ENCODE measurements at places on chromosomes 5 and 9. TPM values are rescaled to one million over a fixed set of nuclear protein-coding genes. Genes with fewer than 3 reads are reported as not detected.

The LRRC19 gene
- total RNA-seq: not detected

The MRNIP gene
- 27.8 TPM for total RNA-seq

The ADAMTS16 gene
- not detected for total RNA-seq

The CCL27 gene
- total RNA-seq: 0.52 TPM

The PHF24 gene
- total RNA-seq: 0.57 TPM

The NRARP gene
- 12.9 TPM for total RNA-seq

The FAM169A gene
- total RNA-seq: 2.6 TPM

The DMGDH gene
- total RNA-seq: not detected

The CDC20B gene
- total RNA-seq: not detected

The ZBTB6 gene
- 11.6 TPM for total RNA-seq

The MYMK gene
- total RNA-seq: not detected

The HAUS6 gene
- 32.2 TPM for total RNA-seq

The SPATA31D4 gene
- total RNA-seq: not detected

The OR13C4 gene
- not detected for total RNA-seq

The PDCD1LG2 gene
- 1.5 TPM for total RNA-seq

DNA sequence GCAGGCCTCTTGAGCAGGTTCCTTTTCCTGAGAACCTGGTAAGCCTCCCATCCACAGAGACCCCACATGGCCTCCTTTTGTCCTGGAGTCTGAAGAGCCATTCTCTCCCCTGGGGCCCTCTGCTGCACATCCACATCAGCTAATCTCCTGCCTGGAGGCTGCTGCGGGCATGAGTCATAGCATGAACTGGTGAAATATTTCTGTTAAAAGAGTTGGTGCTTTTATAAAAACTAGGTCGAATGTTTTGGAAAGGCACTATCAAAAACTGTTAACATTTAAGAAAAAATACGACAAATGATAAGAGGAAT, 399.4 kb downstream of the CTNND2 start:
- no peak for DNase-seq
- no peak overlapping the region for H3K4me3 ChIP-seq
- no peaks in the 10 kb centered on the region for H3K36me3 ChIP-seq
- no peak overlapping the region for H3K27ac ChIP-seq

GRCh38 chr5:144549580-144549979, 378.9 kb downstream of the KCTD16 start:
- DNase-seq: no peak
- no peaks in the 10 kb centered on the region for H3K4me1 ChIP-seq
- no peaks in the 10 kb centered on the region for H3K27me3 ChIP-seq
- no peaks in the 10 kb centered on the region for H3K36me3 ChIP-seq
- no peak overlapping the region for H3K4me3 ChIP-seq

DNA sequence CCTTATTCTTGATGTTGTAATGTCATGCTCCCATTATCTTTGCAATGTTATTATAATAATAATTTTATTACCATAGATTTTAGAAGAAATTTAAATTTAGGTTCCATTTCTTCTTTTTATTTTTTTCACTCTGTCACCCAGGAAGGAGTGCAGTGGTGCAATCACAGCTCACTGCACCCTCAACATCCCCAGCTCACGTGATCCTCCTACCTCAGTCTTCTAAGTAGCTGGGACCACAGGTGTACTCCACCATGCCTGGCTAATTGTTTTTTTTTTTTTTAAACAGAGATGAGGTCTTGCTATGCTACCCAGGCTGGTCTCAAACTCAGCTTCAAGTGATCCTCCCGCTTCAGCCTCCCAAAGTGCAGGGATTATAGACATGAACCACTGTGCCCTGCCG, 11.9 kb downstream of the ZFR start:
- H3K4me3 ChIP-seq: no peak overlapping the region
- no peak for DNase-seq
- no peaks in the 10 kb centered on the region for H3K27me3 ChIP-seq
- H3K36me3 ChIP-seq: peaks cover 38% of the 10 kb centered on the region
- H3K27ac ChIP-seq: no peak overlapping the region
- H3K4me1 ChIP-seq: peaks cover 19% of the 10 kb centered on the region

- no peak overlapping the region for H3K27ac ChIP-seq
- no peak for DNase-seq
- H3K36me3 ChIP-seq: peaks cover 21% of the 10 kb centered on the region
- peaks cover 11% of the 10 kb centered on the region for H3K27me3 ChIP-seq
These were observed 2.6 kb upstream of the SMC5 start for GRCh38 chr9:70256123-70256551.

DNA sequence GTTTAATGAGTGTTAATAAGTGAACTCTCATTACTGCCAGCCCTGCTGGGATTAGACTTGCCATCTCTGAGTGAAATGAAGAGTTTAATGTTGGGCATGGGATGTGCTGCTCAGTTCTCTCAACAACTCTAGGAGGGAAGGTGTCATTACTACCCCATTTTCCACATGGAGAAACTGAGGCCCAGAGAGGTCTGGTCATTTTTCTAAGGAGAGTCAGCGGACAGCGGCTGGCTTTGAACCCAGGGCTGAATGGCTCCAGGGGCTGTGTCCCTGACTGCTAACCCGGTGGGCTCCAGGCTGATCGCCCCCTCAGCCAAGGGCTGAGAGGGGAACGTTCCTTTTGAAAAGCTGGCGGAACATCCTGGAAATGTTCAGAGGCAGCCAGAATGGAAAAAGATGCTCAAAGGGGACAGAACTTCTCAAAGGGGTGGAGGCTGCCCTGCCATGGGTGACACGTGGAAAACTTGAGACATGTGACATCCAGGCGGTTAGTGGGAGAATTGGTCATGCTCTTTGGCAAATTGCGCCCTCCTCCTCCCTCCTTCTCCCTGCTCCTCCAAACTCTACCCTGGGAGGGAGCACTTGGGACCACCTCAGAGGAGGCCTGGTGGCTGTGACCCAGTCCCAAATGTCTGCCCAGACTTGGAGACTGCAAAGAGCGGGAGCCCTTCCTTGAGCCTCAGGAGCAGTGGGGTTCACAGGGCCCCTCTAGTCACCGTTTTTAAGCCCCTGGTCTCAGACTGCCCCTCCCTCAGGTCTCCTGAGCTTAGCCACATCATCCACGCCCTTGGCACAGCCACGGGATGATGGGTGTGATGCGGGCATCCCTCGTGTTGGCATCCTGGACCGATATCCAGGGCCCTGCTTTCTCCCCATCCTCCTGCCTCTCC, 28.7 kb downstream of the DNM1 start:
- no peak overlapping the region for H3K27ac ChIP-seq
- no peaks in the 10 kb centered on the region for H3K27me3 ChIP-seq

DNA sequence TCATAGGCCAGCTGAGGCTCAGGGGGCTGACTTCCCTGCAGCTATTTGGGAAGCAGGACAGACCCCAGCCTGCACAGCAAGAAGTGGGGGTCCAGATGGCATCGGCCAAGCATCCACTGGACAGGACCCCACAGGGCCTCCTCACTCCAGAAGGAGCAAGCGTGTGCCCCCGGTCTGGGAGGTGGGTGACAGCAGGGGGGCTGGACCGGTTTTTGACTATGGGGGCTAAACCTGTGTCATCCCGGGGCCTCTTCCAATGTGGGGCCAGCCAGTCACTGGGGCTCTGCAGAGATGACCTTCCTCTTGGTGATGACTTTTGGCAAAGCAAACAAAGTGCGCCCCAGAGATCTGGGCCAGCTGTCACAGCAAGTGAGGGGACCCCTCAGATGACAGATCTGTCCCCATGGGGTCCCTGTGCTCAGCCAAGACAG, 163.9 kb downstream of the OLFM1 start:
- H3K27me3 ChIP-seq: no peaks in the 10 kb centered on the region
- H3K4me3 ChIP-seq: no peak overlapping the region
- H3K36me3 ChIP-seq: no peaks in the 10 kb centered on the region
- DNase-seq: no peak

DNA sequence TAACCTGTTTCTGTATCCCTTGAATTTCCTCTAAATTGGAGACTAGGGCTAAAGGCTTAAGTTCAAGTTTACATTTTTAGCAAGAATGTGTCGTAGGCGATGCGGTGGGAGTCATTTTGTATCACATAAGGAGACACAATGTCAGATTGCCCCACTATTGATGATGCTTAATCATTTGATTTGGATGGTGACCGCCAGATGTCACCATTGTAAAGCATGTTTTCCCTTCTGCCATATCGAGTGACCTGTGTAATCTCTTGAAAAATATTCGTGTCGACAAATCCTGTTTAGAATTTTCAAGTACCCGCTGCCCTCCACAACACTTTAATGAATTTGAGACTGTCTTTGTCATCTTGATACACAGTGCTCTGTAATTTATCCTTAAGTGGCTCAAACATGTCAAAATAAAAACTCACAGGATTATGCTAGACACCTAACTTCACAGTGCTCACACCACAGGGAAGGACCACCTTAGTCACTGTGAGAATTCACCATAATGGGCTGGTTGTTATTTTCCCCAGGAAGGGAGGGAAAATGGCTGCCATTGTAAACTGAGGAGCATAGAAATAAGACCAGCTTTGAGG, 34.5 kb upstream of the SLC46A2 start:
- no peaks in the 10 kb centered on the region for H3K36me3 ChIP-seq
- peaks cover 3% of the 10 kb centered on the region for H3K4me1 ChIP-seq

DNA sequence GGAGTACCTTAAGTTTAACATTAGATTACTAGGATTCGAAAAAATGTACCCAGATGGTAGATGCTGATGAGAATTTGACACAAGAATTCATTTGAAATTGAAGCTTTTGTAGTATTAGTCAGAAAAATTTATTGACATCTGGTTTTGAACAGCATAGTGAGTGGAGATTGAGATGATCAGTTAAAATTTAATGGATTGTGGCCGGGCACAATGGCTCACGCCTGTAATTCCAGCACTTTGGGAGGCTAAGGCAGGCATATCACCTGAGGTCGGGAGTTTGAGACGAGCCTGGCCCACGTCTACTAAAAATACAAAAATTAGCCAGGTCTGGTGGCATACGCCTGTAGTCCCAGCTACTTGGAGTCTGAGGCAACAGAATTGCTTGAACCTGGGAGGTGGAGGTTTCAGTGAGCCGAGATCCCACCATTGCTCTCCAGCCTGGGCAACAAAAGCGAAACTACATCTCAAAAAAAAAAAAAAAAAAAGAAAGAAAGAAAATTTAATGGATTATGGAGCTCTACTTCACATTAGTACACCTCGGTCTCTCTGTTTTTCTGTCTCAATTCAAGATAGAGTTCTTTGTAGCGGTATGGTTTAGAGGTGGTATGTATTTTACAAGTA, 21.0 kb downstream of the NDFIP1 start:
- peak overlapping the region; percentile 54 for H3K27ac ChIP-seq
- DNase-seq: no peak
- H3K36me3 ChIP-seq: peaks cover 30% of the 10 kb centered on the region
- H3K4me3 ChIP-seq: no peak overlapping the region
- H3K27me3 ChIP-seq: no peaks in the 10 kb centered on the region

- peaks cover 77% of the 10 kb centered on the region for H3K27me3 ChIP-seq
- DNase-seq: peak; percentile 86
- H3K4me1 ChIP-seq: peaks cover 36% of the 10 kb centered on the region
- H3K4me3 ChIP-seq: peak overlapping the region; percentile 85
- peak overlapping the region; percentile 17 for H3K27ac ChIP-seq
These were observed 896 bp downstream of the EBF1 start for GRCh38 chr5:159098603-159099436.

DNA sequence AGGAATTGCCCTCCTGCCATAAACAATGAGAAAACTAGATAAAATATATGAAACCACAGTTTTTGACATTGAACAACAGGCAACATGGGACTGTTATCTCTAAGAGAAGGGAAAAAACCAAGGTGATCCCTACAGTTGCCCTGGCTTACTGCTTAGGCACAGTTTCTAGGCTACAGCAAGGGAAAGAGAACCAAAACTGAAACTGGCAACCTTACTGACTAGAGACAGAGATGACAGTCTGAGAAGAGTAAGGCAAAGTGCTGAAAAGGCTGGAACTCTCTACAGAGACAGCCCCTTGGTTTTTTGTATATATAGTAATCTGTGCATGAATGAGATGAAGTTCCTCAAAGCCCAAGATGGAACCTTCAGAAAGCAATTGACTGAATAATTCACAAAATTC, 36.2 kb upstream of the REEP2 start:
- peak overlapping the region; percentile 30 for H3K27ac ChIP-seq
- H3K4me3 ChIP-seq: no peak overlapping the region
- no peaks in the 10 kb centered on the region for H3K27me3 ChIP-seq
- peak; percentile 64 for DNase-seq

DNA sequence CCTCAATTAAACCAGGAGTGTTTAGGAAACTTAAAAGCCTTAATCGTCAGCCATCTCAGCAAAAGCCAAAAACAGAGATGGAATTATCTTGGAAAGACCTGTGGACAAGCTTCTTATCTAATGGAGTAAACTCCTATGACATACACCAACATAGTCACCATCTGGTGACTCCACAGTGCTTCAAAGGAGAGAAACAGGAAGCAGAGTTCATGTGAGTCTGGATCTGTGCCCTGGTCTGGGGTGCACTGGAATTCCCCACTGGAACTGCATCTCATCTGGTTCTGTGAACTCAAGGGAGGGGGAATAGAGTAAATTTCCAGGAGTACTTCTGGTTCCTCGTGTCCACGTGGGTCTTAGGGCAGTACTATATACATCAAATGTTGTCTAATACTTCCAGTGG, 36.3 kb upstream of the KCNN2 start:
- H3K27ac ChIP-seq: no peak overlapping the region
- no peaks in the 10 kb centered on the region for H3K27me3 ChIP-seq
- no peaks in the 10 kb centered on the region for H3K4me1 ChIP-seq
- H3K4me3 ChIP-seq: no peak overlapping the region
- DNase-seq: no peak

GRCh38 chr9:131965103-131965502, 114.6 kb downstream of the MED27 start:
- no peak for DNase-seq
- peaks cover 1% of the 10 kb centered on the region for H3K4me1 ChIP-seq
- H3K27ac ChIP-seq: no peak overlapping the region
- no peaks in the 10 kb centered on the region for H3K27me3 ChIP-seq
- no peak overlapping the region for H3K4me3 ChIP-seq

DNA sequence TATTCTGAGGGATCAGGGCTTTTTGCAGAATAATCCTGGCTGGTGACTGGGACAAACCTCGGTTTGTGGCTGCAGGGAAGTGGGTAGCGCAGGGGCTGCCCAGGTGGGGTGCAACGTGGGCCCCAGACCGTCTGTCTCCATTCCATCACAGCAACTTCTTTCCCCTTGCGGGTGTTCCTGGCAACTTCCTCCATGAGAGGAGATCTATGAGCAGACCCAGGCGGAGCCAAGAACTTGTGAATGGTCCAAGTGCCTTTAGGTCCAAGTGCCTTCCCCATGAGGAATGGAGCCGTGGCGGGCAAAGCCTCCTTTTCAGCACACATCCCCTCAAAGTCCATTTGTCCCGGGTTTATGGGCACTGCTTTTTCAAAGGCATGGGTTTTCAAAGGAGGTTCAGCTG, 136.5 kb downstream of the PHF2 start:
- H3K27ac ChIP-seq: no peak overlapping the region
- peaks cover 6% of the 10 kb centered on the region for H3K4me1 ChIP-seq
- H3K36me3 ChIP-seq: no peaks in the 10 kb centered on the region
- peak; percentile 41 for DNase-seq

GRCh38 chr5:2996248-2996647, 244.8 kb upstream of the IRX2 start:
- H3K27me3 ChIP-seq: no peaks in the 10 kb centered on the region
- H3K4me1 ChIP-seq: no peaks in the 10 kb centered on the region
- no peaks in the 10 kb centered on the region for H3K36me3 ChIP-seq

- no peak overlapping the region for H3K27ac ChIP-seq
- no peaks in the 10 kb centered on the region for H3K27me3 ChIP-seq
- H3K4me3 ChIP-seq: no peak overlapping the region
- H3K4me1 ChIP-seq: no peaks in the 10 kb centered on the region
These were observed 66.3 kb upstream of the PAPPA start for GRCh38 chr9:116087246-116087645.
